Stimulated activated CD4-positive, alpha-beta T cell treated with anti-CD3 and anti-CD28 coated beads, Interleukin-1b, Interleukin-23, amount 100 ng/mL, for 4 hours (primary cell): ENCODE measurements at places on chromosomes 7 and 10.

- no peak for DNase-seq
These were observed 80.4 kb downstream of the HIP1 start for GRCh38 chr7:75658369-75658768.

GRCh38 chr7:27165996-27166530 lies 726 bp upstream of the HOXA9 start:
- no peak for DNase-seq

GRCh38 chr10:33381451-33382215 lies 47.2 kb upstream of the NRP1 start:
- DNase-seq = no peak

DNA sequence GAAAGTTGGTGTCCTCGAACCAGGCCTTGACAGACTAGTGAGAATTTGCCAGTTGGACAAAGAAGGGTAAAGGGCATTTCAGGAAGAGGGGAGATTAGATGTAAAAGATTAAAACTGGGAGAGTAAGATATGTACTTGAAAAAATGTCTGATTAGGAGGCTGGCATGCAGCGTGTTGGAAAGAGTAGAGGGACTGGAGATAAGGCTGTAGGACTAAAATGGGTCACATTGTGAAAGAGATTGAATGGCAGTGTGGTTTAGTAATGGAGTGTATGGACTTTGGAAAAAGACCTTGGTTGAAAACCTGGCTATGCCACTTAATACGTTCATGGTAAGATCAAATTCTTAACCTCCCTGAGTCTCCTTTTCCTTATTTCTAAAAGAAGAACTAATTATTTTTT lies 14.1 kb downstream of the CREM start:
- DNase-seq = no peak

- DNase-seq = no peak
These were observed 515 bp downstream of the RALA start for GRCh38 chr7:39623732-39624441.

GRCh38 chr7:94405506-94405905 lies 10.8 kb downstream of the COL1A2 start:
- DNase-seq = no peak

GRCh38 chr10:53833908-53834307 lies 967.1 kb downstream of the PCDH15 start:
- DNase-seq = no peak

DNA sequence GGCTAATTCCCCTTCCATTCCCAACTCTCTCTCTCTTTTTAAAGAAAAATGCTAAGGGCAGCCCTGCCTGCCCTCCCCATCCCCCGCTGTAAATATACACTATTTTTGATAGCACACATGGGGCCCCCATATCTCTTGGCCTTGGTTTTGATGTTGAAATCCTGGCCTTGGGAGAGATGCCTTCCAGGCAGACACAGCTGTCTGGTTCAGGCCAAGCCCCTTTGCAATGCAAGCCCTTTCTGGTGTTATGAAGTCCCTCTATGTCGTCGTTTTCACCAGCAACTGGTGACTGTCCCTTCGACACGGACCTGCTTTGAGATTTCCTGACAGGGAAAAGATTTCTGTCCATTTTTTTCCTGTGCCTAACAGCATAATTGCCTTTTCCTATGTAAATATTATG lies 3.0 kb downstream of the ADRA2A start:
- no peak for DNase-seq

DNA sequence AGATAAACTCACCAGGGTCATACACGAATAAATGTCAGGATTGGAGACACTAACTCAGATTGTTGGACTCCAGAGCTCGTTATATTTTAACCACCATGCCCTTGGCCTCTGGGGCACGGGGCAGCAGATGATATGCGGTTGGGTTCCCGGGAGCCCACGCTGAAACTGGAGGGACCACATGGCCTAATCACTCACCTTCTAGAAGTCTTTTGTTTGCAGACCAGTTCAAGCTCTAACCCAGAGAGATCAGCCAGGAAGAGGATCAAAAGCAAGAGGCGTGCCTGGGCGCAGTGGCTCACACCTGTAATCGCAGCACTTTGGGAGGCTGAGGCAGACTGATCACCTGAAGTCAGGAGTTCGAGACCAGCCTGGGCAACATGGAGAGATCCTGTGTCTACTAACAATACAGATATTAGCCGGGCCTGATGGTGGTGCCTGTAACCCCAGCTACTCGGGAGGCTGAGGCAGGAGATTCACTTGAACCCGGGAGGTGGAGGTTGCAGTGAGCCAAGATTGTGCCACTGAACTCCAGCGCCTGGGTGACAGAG lies 42.6 kb upstream of the ECHDC3 start:
- no peak for DNase-seq

GRCh38 chr10:106540645-106541044 lies 623.9 kb downstream of the SORCS1 start:
- no peak for DNase-seq

DNA sequence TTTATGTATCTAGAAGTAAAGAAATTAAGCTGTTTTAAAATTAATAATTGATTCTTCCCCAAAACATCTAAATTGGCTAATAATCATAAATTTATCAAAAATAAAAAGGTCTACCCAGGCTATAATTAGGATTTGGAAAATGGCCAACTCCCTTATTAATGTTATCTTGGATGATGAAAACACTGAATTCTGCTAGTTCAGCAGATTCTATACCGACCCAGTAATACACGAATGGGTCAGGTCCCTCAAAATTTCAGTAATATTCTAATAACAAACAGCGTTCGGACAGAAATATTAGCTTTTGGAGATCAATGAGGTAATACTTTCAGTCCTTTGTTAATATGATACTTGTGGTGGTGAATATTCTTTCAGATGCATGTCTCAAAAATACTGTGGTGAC lies 360.7 kb upstream of the MGMT start:
- DNase-seq = no peak

GRCh38 chr7:38905056-38905759 lies 3.8 kb downstream of the VPS41 start:
- no peak for DNase-seq

DNA sequence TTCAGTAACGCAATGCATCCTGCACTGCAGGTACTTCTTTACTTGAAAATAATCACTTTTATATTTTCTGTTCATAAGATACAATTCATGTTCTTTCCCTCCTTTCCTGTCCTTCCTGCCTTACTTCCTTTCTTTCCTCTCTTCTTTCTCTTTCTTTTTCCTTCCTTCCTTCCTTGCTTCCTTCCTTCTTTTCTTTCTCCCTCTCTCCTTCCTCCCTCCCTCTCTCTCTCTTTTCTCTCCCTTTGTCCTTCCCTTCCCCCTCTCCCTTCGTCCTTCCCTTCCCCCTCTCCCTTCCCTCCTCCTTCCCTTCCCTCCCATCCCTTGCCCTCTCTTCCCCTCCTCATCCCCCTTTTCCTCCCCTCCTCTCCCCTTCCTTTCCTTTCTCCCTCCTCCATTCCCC lies 227.8 kb upstream of the KLF6 start:
- no peak for DNase-seq

DNA sequence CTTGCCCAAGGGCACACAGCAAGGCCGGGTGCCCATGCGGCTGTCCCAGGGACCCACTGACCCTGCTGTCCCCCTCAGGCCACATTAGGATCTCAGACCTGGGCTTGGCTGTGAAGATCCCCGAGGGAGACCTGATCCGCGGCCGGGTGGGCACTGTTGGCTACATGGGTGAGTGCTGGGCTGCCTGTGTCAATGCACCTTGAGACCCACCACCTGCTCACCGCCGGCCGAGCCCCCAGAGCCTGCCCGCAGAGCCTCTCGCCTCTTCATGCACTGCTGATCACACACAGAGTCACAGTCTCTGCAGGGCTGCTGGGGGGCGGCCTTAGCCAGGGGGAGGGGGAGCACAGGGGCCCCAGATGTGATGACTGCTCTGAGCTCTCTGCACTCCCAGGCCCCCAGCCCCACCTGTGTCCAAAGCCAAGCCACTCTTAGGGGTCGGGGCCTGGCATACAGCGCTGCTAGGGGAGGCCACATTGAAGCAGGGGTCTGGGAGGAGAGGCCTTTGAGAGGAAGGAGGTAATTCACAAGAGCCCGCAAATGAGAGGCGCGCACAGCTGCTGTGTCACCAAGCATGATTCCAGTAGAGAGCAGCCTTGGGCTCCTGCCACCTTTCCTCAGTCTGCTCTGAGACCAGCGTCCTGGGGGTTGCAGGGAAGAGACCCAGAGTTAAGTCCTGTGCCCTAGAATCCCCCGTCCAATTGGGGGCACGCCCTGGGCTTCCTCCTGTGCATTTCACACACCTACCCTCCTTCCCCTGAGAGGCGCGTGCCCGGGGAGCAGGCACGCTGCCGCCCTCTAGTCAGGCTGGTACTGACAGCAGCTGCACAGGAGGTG lies 100.4 kb downstream of the RGS10 start:
- no peak for DNase-seq

- DNase-seq = no peak
These were observed 23.9 kb upstream of the MPP7 start for GRCh38 chr10:28326516-28327490.
